Astrocyte of the cerebellum (primary cell): ENCODE measurements at places on chromosomes 6 and 20.

DNA sequence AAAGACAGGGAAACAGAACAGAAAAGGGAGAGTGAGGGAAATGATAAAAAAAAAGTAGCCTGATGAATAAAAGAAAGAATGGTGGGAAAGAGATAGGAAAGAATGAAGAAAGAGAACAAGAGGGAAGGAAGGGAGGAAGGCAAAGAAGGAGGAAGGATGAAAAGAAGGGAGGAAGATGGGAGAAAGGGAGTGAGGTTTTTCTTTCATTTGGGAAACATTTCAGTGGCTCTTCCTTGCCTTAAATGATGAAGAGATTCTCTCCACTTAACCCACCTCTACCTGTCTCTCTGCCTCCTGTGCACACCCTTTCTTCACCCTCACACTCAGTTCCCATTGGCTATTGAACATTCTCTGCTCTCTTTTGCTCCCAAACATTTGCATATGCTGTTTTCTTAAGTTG lies 222.1 kb upstream of the DEFB112 start:
- DNase-seq, result no peak

GRCh38 chr6:38625217-38625616 lies 14.5 kb downstream of the BTBD9 start:
- no peak for DNase-seq

DNA sequence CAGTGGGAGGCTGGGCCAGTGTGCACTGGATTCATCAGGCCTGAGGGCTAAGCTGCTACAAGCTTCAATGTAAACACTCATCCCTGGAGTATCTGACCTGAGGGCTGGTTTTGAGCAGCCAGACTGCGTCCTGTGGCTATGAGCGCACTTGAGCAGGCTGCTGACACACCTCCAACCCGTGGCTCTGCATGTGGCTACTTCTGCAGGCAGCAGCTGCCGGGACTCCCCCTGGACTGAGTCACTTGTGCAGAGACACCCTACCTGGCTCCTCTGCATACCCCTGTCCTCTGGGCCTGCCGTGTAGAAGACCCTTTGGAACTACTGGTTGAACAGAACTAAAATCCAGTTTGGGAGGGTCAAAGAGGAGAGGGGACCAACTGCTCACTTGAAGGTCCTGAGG lies 172.0 kb downstream of the SCP2D1 start:
- DNase-seq, result no peak

DNA sequence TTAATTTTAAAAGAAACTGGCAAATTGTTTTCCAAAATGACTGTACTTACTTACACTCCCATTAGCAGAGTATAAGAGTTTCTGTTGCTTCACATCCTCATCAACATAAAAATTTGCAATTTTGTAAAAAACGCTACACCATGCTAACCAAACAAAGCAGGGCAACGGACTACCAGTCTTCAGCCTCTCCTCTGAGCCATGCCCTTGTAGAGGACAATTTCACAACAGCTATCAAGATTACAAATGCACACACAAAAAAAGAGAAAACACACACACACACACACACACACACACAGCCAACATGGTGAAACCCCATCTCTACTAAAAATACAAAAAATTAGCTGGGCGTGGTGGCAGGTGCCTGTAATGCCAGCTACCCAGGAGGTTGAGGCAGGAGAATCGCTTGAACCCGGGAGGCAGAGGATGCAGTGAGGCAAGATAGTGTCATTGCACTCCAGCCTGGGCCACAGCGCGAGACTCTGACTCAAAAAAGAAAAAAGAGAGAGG lies 4.1 kb upstream of the ADISSP start:
- DNase-seq, result no peak

DNA sequence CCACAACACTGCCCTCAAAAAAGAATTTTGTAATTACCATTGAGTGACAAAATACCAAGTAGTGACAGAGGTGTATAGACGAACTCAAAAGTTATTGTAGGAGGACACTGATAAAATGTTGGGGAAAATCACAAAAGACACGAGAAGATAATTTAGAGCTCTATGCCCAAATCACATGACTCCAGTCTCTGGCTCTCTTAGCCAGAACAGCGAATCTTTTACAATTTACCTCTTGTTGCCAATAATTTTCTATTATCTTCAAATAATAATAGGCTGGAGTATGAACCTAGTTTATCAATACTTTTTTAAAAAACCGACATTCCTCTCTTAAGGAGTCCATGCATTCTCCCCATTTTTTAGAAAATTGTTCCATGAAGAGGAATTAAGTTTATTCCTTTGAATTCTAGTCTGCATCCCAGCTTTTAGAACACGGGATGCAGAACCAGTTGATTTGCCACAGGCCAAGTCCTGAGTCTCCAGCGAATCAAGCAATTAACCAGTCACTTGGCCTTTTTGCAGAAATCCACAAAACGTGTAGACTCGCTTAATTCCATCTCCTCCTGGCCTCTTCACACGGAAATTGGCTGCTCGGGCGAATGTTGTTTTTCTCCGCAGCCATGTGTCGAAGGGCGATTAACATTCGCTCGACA lies 507 bp upstream of the RIPPLY2 start:
- DNase-seq, result no peak

DNA sequence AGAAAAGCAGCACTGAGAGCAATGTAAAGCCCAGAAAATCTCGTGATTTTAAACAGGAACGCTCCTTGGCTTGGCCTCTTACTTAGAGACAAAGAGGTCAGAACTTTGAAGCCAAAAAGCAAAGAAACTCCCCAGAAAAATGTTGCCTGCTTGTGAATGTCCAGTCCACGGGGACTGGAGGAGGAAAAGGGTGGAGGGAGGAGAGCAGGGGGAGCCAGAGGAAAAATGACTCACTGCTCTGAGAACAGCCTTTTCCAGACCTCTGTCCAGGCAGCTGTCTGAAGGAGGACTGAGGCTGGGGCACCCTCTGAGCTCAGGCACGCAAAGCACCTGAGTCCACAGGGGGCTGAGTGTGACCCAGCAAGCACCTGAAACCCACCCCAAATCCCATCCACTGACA lies 64.7 kb downstream of the TRAM2 start:
- no peak for DNase-seq

GRCh38 chr6:21772884-21773575 lies 179.5 kb downstream of the SOX4 start:
- no peak for DNase-seq

DNA sequence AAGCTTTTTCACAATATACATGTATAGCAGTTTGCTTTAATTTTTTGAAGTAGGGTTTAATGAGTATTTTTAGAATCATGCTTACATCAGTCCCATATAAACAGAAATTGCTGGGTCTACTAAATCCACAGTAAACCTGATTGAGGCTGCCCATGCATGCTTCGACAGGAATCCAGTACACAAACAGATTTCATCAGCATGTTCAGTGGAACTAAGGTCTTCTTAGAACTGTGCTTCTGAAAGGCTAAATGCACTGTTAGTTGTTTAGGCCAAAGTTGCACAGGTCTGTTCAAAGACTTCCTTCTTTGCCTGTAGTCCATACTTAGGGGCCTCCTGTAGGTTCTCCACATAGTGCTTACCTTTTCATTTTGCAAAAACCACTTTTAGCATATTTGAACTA lies 42.5 kb upstream of the THBS2 start:
- no peak for DNase-seq

GRCh38 chr20:33653218-33653899 lies 8.8 kb upstream of the C20orf144 start:
- DNase-seq, result peak; percentile 42

DNA sequence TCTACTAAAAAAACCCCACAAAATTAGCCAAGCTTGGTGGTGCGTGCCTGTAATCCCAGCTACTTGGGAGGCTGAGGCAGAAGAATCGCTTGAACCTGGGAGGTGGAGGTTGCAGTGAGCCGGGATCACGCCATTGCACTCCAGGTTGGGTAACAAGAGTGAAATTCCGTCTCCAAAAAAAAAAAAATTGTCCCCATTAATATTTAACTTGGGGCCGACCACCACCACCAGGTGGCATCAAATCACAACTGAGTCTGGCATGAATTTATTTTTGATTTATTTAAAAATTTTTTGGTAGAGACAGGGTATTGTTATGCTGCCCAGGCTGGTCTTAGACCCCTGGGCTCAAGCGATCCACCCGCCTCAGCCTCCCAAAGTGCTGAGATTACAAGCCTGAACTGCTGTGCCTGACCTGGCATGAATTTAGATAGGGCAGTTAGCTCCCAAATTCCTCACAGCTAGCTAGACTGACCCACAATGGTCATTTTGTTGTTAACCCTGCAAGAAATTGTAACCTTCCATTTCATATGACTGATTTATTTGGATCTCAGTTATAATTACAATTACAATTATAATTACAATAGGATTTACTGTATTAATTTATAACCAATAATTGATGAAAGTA lies 17.1 kb upstream of the BEND3 start:
- DNase-seq, result no peak

DNA sequence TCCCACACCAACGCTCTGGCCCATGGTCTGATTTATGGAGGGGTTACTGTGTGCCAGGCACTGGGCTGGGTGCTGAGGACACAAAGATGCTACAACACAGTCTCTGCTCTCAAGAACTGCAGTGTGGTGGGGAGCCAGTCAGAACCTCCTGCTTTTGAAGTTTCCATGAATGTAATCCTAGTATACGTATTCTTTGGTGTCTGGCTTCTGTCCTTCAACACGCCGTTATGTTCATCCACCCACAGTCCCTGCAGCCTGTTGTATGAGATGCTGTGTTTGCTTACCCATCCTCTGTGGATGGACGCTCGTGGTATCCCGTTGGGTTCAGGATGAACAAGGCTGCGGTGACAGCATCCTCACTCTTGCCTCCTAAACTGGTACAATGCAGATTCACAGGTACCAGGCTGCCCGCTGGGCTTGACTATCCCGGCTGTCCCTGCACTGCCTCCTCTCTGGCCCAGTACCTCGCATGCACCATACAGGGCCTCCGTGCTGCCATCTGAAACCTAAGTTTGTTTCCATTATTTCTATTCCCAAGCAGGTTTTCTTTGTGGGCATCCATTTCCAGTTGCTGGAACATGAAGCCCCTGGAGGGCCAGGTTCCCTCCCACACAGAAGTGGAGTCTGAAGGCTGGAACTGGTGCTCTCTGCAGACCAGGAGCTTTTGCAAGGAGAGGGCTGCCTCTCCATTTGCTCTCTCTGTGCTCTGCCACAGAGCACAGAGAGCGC lies 364.5 kb downstream of the ZFAND3 start:
- no peak for DNase-seq

GRCh38 chr6:34806738-34807453 lies 15.0 kb downstream of the BLTP3A start:
- DNase-seq, result no peak

GRCh38 chr6:149881860-149882259 lies 16.1 kb downstream of the RAET1E start:
- DNase-seq, result no peak

GRCh38 chr20:31587545-31588389 lies 17.3 kb upstream of the ID1 start:
- DNase-seq, result no peak

DNA sequence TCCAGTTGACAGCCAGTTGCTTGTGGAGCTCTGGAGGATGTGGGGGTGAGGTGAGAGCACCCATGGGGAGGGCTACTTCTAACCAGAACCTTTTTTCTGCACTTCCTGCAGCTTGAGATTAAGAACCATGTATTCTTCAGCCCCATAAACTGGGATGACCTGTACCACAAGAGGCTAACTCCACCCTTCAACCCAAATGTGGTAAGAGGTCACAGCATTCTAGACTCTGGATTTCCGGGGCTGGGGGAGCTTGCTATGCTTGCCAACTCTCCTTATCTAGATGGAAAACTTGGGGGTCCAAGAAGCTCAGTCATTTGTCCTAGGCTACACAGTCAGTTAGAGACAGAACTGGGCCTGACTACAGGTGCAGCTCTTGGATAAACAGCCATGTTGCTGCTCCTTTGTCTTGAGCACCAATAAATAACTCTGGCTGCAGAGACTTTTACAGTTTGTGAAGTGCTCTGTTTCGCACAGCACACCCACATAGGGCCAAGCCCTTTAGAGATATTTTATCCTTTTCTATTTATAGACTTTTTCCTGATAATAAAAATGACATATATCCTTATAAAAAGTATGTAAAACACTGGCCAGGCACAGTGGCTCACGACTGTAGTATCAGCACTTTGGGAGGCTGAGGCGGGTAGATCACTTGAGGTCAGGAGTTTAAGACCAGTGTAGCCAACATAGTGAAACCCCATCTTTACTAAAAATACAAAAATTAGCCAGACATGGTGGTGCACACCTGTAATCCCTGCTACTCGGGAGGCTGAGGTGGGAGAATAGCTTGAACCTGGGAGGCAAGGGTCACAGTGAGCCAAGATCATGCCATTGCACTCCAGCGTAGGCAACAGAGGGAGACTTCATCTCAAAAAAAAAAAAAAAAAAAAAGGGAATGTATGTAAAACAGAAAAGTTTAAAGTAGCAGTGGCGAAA lies 10.6 kb upstream of the IFT52 start:
- no peak for DNase-seq

DNA sequence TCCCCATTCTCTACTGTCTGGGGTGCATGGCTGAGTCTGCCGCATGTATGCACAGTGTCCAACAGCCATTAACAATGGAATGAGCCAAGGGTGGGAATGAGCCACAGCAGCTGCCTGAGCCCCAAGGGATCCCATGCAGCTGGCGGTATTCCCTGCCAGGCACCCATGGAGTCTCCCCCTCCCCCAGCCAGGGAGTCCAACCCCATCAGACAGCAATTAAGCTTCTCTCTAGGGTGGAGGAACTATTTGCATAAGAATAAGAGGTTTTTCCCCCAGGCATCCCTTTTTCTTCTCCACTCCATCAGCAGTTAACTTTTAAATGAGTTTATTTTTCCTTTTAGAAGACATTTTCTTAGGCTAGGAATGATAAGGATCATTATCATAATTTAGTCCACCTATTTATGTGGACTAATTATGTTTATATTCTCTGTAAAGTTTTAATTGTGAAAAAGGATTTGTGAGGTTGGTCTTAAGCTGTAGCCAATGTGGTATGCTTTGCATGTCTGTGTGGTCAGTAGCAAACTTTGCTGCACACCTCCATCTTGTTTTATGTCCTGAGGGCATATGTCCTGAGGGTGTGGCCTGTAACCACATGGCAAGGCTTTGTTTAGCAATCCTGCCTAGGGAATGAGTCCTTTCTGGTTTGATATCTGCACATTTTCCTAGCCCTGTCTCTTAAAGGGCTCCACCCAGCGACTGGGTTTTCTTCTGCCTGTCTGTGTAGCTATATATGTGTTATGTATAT lies 158.9 kb upstream of the OLIG3 start:
- DNase-seq, result no peak

DNA sequence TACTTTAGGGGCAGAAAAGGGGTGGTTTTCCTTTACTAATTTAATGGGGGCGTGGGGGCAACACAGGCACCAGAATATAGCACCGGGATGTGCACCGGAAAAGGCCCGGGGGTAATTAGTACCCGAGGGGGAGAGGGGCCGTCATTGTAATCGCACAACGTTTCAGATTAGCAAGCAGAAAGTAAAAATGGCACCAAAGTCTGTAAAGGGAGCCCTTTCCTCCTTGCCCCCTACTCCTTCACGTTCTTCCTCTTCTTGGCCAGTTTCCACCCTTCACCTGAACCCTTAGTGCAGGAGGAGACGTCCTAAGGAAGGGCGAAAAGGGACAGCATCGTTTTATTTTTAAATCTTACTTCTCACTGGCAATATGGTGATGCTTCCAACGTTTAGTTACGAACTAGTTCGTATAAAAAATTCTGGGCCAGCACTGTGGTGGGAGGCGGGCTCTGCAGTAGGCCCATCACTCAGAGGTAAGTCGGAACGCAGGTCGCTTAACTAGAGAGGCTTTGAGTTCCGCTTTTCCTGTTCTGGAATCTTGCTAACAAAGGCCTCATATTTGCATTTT lies 742 bp upstream of the CEP85L start:
- DNase-seq, result no peak

GRCh38 chr6:29976588-29977424 lies 34.5 kb downstream of the HLA-A start:
- no peak for DNase-seq
